ENCODE measurements at places on chromosomes 11 and 22.

- no peak for DNase-seq
These were observed 637.0 kb downstream of the OPCML start for GRCh38 chr11:132895340-132895739.

GRCh38 chr11:32658639-32659406 is 75.2 kb downstream of the EIF3M start:
- no peak for DNase-seq

- no peak for DNase-seq
These were observed 506.8 kb downstream of the BRD1 start for GRCh38 chr22:49320714-49321476.

GRCh38 chr11:67120881-67121710 is 2.0 kb downstream of the KDM2A start:
- no peak for DNase-seq

GRCh38 chr22:44693756-44694155 is 8.2 kb upstream of the PRR5 start:
- no peak for DNase-seq

- DNase-seq = no peak
These were observed 21.6 kb downstream of the MGAT3 start for GRCh38 chr22:39478441-39478850.

DNA sequence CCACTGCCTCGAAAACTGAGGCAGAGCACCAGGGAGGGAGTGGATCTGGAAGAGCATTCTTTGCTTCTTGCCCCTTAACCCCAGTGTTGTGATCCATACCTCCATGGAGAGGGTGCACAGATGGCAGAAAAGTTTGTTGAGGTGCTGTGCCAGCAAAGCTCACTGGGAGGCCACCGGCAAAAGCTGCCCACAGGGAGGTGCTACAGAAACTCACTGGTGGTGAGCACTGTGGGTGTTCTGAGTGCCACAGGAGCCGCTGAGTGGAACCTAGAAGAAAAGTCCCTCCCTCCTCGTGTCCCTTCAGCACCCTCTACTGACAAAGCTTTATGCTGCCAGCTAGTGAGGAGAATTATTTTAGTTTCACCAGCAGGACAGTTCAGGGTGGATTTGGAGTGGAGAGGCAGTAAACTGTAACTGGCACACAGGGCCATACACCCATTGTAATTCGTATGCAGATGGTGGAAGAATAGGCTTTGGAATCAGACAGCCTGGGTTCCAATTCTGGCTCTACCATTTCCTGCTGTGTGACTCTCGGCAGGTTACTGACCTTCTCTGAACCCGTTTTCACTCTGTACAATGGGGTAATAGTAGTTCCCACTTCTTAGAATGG is 84.6 kb downstream of the SWAP70 start:
- no peak for DNase-seq

DNA sequence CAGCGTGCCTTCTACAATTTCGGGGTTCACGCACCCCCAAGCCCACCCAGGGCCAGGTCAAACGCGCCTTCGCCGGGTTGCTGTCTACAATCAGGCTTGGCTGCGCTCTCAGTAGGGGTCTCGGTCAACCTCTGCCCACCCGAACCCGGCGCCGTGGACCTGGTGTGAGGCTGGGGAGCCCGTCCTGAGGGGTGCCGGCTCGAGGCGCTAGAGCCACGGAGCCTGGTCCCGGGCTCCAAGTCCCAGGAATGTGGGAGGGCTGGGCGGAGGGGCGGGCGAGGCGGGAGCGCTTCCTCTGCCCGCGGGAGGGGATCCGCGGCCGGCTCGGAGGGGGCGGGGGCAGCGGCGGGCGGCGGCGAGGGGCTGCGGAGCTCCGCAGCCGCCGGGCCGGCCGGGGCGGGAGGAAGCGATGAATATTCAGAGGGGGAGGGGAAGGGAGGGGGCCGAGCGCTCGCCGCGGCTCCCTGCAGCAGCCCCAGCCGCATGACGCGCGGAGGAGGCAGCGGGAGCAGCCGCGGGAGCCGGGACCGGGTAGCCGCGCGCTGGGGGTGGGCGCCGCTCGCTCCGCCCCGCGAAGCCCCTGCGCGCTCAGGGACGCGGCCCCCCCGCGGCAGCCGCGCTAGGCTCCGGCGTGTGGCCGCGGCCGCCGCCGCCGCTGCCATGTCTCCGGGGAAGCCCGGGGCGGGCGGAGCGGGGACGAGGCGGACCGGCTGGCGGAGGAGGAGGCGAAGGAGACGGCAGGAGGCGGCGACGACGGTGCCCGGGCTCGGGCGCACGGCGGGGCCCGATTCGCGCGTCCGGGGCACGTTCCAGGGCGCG is at the start of gene PTPRJ:
PTPRJ (plus strand) TSS at position 472 of the 819 bp plus-strand sequence. CDS start 354 bp downstream, outside the sequence.
- DNase-seq = no peak

- no peak for DNase-seq
These were observed 85.2 kb upstream of the ARHGAP20 start for GRCh38 chr11:110797453-110797852.

GRCh38 chr22:36343070-36343719 is 44.6 kb downstream of the MYH9 start:
- DNase-seq = no peak

GRCh38 chr11:68838572-68838964 is 3.1 kb downstream of the CPT1A start:
- DNase-seq = no peak

- no peak for DNase-seq
These were observed 29.0 kb downstream of the RTN4R start for GRCh38 chr22:20238901-20239675.

DNA sequence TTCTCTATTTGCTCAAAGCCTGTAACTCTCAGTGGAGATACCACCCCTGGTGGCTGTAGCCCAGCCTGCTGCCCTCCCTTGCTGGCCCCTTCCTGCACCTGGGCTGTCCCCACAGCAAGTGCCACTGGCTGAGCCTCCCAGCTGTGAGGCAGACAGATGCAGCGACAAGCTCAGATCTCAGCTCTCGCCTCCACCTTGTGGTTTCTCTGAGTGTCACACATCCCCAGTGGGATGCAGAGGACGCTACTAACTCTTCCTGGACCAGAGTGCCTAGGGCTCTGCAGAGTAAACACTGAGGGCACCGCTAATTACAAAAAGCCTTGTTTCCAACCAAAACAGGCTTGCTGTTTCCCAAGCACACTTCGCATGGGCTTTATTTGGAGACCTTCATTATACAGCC is 8.9 kb downstream of the YPEL1 start:
- peak; percentile 39 for DNase-seq

- peak; percentile 48 for DNase-seq
These were observed 944 bp downstream of the C11orf86 start for GRCh38 chr11:66976028-66976467.

GRCh38 chr11:35083431-35084238 is 55.3 kb upstream of the CD44 start:
- DNase-seq = peak; percentile 7

DNA sequence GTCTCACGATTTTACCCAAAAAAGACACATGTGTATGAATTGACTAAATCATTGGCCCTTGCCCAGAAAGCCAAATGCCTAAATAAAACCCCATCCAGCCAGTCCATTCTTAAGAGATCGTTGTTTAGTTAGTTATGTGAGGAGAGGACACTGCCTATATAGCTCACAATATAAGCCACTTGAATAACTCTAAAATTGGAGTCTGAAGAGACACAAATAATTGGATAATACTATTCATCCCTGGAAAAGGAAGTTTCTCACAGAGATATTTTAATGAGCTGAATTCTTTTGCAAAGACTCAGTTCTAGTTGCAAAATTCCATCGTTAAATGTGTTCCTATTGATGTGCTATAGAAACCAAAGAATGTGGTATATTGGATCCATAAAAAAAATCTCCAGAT is 176.7 kb downstream of the SOX6 start:
- DNase-seq = no peak

DNA sequence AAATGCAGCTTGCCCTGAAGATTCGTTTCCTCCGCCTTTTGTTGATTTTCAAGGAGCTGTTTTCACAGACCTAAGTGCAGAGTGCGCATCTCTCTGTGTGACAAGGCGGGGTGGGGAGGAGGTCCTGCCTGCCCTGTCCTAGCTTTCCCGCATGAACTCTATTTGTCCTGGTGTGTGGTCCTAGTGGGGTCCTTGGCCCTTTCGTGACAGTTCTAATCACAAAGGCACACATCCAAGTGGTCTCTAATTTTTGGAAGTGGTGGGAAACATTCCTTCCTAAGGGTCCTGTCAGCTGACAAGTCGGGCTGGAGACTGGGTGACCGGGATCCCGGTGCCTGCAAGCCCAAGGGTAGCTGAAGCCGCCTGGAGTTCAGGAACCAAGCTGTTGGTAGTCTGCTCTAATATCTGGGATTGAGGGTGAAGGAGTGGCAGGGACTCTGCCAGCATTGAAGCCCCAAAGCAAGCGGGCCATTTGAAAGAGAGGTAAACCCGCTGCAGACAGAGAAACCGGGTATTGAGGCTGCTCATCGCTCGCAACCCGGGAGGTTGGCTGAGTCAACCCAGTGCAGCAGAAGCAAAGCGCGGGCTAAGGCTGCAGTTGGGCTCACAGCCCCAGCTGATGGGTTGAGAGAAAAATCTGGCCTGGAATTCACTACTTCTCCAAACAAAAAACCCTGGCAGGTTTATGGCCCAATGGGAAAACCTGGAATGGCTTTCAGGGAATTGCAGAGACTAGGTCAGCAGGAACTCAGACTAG is 28.1 kb upstream of the FBXO3 start:
- peak; percentile 87 for DNase-seq

GRCh38 chr11:99568808-99569207 is 548.1 kb downstream of the CNTN5 start:
- DNase-seq = no peak

- DNase-seq = no peak
These were observed 20.1 kb upstream of the BDNF start for GRCh38 chr11:27720277-27720830.

GRCh38 chr11:47099214-47099917 is 77.3 kb downstream of the ARFGAP2 start:
- no peak for DNase-seq

- no peak for DNase-seq
These were observed 12.5 kb upstream of the MB start for GRCh38 chr22:35629406-35630216.

DNA sequence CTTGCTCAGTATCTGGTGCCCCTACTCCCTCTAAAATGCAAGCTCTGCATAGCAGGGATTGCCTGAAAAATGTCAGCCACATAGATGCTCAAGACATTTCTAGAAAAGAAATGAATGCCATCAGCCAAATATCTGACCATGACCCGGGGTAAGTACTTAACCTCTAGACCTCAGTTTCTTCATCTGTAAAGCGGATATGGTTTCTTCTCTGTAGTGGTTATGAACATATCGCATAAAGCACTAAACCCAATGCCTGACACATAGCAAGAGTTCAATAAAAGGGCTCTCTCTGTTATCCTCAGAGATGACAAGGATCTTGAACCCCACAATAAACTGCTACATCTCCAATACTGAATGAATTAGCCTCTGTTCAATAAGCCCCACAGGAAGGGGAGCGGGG is 122.6 kb downstream of the ABTB2 start:
- DNase-seq = no peak

DNA sequence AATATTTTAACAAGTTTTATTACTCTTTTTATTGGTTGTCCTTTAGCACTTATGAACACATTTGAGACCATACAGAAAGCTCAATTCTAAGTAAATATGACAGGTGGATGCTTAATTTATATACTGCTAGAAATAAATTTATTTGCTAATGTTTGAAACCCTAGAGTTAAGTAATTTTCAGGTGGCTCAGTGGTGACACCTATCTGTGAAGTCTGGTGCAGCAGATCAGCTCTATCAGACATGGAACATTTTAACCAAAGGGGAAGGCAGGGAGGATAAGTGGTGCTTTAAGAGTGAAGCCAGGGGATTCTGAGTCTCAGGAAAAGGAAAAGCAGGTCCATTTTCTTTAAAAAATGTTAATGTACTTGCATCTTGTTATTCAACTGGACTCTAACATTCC is 175.8 kb downstream of the DSCAML1 start:
- no peak for DNase-seq

DNA sequence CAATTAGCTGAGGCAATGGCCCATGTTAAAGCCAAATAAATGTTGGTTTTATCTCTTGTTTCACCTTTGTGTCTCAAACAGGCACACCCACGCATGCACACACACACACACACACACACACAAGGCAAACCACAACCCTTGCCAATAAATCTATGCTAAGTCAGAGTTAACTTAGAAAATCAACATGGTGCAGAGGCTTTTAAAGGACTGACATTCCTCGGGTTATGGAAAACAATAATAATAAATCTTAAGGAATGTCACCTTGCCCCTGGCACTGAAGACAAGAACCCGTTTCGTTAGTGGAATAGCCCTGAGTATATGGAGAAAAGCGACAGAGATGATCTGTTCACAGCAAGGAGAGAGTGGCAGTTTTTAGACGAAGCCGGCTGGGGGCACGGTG is 326.3 kb downstream of the NTM start:
- DNase-seq = no peak

- no peak for DNase-seq
These were observed 4.4 kb downstream of the TSG101 start for GRCh38 chr11:18522388-18522787.

- DNase-seq = no peak
These were observed 49.7 kb upstream of the NOX4 start for GRCh38 chr11:89540826-89541225.

GRCh38 chr11:10653946-10654810 is 39.4 kb downstream of the IRAG1 start:
- DNase-seq = peak; percentile 43

DNA sequence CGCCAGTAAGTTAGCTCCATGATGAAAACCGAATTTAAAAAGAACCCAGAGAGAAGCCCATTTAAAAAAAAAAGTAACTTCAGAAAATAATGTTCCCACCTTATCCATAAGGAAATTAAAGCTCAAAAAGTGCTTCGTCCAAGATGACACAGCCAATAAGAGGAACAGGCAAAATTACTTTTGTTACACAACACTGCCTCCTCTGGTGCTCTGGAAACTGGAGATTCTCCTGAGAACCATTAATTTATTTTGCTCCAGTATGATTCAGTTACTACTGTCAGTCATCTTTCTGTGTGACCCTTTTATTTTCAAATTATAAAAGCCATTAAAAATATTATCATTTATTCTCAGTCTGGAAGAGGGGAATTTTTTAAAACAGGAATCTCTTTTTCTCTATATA is 2.0 kb downstream of the IFT27 start:
- DNase-seq = no peak

- no peak for DNase-seq
These were observed 82.3 kb downstream of the USP35 start for GRCh38 chr11:78270971-78271370.

DNA sequence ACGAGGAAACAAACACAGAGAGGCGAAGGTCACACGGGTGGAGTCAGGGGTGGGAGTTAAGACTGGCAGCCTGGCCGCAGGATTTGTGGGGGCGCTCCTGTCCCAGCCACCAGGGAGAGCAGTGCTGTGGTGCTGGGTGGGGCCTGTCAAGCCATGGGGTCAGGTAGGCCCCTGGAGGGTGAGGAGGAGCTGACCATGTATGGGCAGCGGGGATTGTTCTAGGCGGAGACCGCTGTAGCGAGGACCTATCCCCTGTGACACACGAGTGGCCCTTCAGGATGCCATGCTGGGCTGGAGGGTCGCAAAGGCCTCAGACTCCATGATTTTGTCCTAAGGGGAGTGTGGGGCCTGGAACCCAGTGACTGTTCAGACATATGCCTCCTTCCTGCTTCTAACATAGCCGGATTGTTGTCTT is 1.6 kb upstream of the RPS19BP1 start:
- DNase-seq = no peak

DNA sequence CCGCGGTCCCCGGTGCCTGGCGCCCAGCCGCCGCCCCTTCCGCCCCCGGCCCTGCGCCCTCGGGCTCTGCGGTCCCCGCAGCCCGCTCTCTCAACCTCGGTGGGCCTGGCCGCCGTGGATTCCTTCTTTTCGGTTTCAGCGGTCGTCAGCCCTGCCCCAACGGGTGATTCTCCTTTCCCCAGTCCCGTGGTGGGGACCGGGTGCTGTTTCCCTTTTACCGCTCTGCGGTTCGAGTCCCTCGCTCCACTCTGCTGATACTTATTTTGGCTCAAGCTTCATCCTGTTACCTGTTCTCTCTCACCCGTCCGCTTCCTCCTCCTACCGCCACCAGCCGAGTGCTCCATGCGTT is 494 bp downstream of the ZDHHC5 start:
- DNase-seq = no peak
